ENCODE measurements at places on chromosomes 3 and 15.
A peak's percentile ranks its signal among the peaks of the same experiment; 100 is the strongest.

DNA sequence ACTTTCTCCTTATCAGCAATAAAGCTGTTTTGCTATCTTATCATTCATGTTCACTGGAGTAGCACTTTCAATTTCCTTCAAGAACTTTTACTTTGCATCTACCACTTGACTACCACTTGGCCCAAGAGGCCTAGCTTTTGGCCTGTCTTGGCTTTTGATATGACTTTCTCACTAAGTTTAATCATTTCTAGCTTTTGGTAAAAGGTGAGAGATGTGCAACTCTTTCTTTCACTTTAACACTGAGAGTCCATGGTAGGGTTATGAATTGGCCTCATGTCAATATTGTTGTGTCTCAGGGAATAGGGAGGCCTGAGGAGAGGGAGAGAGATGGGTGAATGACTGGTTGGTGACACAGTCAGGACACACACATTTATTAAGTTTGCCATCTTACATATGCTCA is 31.0 kb upstream of the FAM3D start:
- DNase-seq: no peak

DNA sequence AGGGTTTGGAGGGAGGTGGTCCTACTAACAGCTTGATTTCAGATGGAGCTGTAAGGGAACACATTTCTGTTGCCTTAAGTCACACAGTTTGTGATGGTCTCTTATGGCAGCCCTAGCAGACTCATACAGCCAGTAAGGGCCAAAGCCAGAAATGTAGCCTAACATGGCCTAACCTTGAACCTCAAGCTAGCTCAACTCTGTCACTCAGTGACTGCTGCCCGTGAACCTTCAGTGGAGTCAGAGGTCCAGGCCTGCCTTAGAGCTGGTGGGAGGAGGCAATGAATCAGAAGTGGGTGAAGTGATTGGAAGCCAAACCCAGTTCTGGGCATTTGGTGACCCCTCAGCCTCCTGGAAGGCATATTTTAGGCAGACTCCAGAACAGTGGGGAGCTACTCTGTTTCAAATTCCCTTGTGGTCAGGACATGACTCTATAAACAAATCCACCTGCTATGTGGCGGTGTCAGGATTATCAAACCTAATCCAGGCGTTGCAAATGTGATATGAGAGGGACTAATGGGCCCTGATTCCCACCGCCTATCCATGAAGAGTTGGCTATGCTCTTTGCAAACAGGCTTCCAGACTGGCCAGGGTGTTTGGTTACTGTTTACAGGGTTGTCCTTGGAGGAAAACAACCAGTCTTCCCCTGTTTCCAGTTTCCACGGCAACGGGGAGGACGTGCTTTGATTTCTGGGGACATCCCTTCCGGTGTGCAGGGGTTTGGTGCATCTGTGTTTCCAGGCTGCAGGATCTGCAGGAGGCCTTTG is 105.9 kb upstream of the AGBL1 start:
- no peak for DNase-seq

DNA sequence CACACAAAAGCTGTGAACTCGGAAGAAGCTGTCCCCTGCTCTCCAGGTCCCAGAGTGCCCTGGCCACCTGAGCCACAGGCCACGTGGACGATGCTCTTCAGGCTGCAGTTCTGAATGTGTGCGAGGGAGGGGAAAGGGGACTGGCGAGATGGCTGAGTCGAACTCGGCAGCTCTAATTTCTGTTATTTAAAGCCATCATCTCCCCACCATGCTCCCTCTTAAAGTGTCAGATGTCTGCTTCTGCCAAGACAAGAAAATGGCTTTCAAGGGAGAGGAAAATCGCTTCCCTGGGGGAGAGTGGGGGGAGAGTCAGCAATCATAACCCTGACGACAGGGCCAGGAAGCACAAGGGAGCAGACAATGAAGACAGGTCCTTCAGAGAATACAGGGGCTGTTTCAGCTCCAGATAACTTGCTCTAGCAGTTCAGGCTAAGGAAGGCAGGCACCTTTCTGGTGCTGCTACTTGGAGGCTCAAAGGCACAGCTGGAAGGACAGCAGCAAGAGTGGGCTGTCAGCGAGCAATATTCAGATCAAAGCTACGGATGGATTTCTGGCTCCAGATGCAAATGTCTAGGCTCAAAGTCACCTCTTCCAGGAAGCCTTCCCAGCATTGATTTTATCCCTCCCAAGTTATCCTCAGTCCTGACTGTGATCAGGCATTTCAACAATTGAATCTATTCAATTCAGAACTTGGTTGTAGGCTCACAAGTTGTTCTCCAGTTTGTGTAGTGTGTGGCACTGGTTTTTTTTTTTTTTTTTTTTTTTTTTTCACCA is 15.5 kb upstream of the CCDC33 start:
- no peak for DNase-seq

GRCh38 chr3:31041161-31041978 is 146.9 kb upstream of the GADL1 start:
- no peak for DNase-seq

- DNase-seq: no peak
These were observed 32.5 kb downstream of the RFTN1 start for GRCh38 chr3:16480861-16481545.

DNA sequence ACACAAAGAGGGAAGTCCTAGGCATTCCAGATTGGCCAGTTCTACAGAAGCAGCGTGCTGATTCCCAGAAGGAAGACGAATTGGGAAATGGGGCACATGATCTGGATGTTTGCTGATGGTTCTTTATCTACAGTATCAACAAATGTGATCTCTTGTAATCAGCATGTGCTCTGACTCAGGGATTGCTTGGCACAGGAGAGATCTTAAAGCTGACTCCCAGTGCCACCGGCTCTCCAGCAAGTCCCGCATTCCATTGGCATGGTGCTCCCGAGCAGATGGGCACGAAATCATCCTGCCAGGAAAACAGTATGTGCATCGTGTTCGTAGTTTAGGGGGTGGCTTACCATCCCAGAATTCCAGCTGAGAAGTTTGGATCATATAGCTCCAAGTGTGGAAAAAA is 259.9 kb upstream of the NR2F2 start:
- DNase-seq: no peak

- DNase-seq: peak; percentile 58
These were observed at the start of gene DUT for GRCh38 chr15:48330855-48331795. Gene DUT (plus strand): TSS chr15:48331429. CDS start chr15:48331516, 87 bp downstream.

DNA sequence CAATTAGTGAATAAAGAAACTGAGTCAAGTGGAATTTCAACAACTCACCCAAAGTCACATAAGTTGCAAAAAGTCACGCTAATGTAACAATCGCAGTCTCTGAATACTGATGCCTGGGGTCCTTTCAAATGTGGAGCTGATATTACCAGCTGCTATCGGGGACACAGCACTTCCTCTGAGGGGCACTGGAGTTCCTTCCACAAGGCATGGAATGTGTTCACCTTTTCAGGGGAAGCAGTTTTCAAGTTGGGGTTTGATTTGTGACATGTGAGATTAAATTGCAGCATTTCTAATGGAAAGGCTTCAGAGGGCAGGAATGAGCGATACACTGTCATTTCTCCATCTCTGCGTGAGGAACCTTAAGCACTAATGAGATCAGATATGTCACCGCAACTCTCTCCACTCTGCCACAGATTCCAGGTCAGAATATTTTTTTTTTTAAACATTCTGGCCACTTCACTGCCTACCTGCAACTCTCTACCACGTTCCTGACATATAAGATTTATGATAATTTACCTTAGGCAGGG is 807.2 kb upstream of the CFAP20DC start:
- no peak for DNase-seq

DNA sequence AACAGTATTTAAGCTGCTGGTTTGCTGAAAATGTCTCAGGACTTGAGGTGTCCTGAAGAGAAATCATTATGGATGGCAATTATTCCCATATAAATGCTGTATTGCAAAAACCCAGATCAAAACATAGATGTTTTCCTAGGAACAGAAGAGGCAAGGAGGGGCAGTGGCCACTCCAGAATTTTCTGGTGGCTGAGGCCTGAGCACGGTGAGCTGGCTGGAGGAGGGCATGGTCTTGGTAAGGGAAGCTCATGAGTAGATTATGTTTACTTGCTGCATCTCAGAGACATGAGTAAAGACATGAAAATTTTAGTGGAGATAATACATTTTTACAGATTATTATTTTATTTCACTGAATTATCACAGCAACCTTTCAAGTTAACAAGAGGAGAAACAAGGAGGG is 31.1 kb downstream of the PGPEP1L start:
- DNase-seq: no peak

GRCh38 chr15:60009980-60010732 is 6.0 kb downstream of the FOXB1 start:
- DNase-seq: no peak

- DNase-seq: no peak
These were observed 158.2 kb downstream of the TP63 start for GRCh38 chr3:189789432-189789831.

GRCh38 chr3:140219923-140220452 is 285.0 kb downstream of the CLSTN2 start:
- DNase-seq: no peak

- DNase-seq: no peak
These were observed 18.6 kb downstream of the WHAMM start for GRCh38 chr15:82828075-82828474.

GRCh38 chr3:116139641-116140040 is 305.6 kb downstream of the LSAMP start:
- DNase-seq: no peak

DNA sequence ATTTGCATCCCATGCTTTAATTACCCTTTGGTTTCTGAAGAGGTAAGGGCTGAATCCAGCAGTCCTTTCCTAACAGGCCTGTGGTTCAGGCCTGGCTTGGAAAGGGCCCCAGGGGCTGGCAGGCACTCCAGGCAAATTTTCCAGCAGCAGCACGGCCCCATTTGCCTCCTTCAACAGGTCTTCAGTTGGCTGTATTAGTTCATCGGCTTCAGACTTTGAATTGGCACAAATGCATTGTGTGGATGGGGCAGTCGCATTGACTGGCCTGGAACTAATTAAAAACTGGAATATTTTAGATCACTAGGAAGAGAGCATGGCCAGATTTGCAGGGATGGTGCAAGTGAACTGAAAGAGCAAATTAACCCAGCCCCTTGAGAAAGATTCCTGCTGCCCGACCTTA is 207.8 kb upstream of the MCTP2 start:
- DNase-seq: no peak

GRCh38 chr15:56533731-56534403 is 68.9 kb upstream of the MNS1 start:
- no peak for DNase-seq

DNA sequence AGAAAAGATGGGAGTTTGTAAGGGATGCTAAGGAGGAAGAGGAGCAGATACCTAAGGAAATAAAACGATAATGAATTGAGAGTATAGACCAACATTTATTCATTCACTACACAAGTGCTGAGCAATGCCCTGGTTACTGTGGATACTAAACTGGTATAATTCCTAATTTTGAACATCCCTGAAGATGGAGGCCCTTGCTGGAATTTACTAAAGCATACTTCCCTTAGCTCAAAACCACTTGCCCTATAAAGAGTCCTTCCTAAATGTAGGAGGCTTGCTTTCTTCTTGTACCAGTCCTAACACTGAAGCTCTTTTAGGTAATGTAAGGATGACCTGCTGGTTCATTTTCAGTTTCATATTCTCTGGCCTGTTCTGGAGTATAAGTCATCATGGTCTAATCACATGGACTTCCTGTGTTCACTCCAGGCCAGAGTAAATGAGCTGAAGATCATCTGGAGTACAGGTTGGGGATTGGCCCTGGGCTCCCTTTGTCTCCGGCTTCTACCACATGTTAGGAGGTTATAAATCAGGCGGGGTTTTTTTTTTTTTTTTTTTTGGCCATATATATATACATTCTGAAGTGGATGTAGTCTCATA is 40.1 kb upstream of the MTMR10 start:
- no peak for DNase-seq

GRCh38 chr15:31252171-31252785 is 74.4 kb upstream of the KLF13 start:
- no peak for DNase-seq

DNA sequence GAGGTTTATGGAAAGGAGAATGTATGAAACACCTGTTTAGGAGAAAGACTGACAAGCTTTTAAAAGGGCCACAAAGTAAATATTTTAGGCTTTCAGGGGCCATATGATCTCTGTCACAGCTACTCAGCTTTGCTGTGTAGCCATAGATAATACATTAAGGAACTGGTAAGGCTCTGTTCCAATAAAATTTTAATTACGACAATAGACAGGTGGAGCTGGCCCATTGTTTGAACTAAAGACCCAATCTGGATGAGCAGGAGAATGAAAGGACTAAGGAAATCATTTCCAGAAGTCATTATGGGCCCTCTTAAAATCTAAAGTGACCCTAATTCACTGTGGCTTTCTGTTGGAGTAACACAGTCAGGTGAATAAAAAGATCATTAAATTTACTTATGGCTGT is 48.5 kb upstream of the SLC12A8 start:
- DNase-seq: no peak

DNA sequence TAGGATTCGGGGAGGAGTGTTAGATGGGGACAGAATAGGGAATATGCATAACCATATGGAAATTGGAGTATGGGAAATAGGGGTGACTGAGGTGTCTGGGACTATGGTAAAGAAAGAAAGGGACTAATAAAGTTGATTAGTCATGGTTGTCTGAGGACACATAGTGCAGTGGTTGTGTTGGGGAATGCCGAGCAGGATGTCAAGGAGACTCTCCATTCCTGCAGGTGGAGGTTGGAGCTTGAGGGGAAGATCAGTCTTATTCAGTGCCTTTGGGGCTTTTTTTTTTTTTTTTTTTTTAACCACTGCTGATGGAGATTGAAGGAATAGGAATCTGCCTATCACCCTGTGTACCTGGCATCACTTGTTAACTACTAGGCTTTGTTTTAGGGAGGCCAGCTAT is 10.8 kb downstream of the NMD3 start:
- no peak for DNase-seq

GRCh38 chr3:143306407-143306806 is 186.8 kb downstream of the CHST2 start:
- no peak for DNase-seq

GRCh38 chr3:68483601-68484000 is 448.7 kb downstream of the TAFA4 start:
- DNase-seq: no peak

DNA sequence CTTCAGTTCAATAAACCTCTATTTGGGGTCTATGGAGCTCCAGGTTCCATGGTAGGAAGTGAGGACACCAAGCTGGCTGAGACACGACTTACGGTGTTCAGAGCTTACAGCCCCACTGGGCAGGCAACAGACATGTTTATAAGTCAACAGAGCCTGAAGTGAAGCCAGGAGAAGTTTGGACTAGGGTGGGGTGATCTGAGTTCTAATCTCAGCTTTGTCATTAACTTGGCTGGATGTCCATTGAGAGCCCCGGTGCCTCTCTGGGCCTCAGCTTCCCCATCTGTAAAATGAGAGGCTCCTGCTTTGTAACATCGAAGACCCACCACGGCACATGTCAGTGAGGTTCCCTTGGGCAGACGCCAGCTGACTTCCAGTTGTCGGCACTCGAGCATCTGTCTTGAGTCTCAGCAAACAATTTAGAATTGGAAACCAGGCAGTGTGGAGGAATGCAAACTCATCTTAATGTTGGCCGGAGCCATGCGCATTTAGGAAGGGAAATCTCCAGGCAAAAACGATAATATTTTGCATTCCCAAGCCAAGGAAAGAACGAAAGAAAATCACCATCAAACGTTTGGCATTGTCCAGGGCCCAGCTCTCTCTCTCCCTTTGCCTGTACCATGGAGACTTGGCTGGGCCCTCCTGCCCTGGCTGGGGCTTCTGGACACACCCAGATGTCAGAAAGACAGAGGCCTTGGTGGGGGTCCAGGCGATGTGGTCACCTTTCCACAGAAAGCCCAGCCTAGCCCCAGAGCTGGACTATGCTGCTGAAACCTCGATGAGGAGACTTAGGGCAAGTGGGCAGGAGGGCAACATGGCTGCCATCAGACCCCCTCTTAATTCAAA is 18.4 kb downstream of the ITGA11 start:
- no peak for DNase-seq

GRCh38 chr15:41903782-41904181 is 9.9 kb upstream of the SPTBN5 start:
- no peak for DNase-seq

- DNase-seq: no peak
These were observed 19.4 kb upstream of the ACAP2 start for GRCh38 chr3:195462308-195462610.

All from stimulated activated CD4-positive, alpha-beta T cell treated with anti-CD3 and anti-CD28 coated beads, Interleukin-12 subunit alpha, Interleukin-12 subunit beta, amount 100 ng/mL, for 48 hours (primary cell).